ENCODE measurements at places on chromosomes 11 and 22.

GRCh38 chr11:117876059-117876340 lies 458 bp downstream of the FXYD6 start:
- no peak for DNase-seq

DNA sequence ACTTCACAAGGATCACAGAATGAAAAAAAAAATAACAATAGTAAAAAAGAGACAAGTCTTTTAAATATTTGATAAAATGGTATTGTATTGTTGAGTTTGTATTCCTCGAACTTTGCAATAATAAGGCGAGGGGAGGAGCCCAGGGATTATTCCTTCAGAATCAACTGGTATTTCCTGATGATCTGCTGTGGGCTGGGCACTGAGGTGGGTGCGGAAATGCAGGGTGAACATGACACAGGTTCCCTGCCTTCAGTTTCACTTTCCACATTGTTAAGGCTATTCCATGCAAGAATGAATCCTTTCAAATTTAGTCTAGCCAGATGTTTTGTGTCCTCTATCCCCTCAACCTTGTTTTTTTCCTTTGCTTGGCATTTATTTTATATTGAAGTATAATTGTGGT lies 2.1 kb upstream of the EIF3M start:
- DNase-seq, result no peak

GRCh38 chr11:106022795-106023275 lies 795 bp upstream of the MSANTD4 start:
- no peak for DNase-seq

DNA sequence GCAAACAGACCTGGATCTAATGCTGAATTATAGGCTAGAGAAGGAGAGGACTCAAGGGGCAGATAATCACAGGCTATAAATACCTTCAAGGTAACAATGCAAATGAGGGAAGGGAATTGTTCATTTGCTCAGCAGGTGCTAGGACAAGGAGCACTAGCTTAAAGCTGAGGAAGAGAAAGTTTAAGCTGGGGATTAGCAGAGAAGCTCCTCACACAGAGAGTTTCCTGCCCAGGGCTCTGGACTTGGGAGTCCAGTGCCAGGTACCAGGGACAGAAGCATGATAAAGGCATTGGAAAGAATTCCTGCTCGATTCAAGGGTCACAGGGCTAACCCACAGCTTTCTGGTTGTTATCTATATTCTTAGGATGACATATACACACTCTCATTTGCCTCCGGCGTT lies 509.9 kb downstream of the NTM start:
- DNase-seq, result no peak

- no peak for DNase-seq
Measured at GRCh38 chr22:41397143-41397811, 15.5 kb downstream of the TEF start.

GRCh38 chr11:74141241-74141695 lies 29.5 kb downstream of the C2CD3 start:
- DNase-seq, result no peak

- no peak for DNase-seq
Measured at GRCh38 chr11:101444164-101444563, 139.6 kb downstream of the TRPC6 start.

DNA sequence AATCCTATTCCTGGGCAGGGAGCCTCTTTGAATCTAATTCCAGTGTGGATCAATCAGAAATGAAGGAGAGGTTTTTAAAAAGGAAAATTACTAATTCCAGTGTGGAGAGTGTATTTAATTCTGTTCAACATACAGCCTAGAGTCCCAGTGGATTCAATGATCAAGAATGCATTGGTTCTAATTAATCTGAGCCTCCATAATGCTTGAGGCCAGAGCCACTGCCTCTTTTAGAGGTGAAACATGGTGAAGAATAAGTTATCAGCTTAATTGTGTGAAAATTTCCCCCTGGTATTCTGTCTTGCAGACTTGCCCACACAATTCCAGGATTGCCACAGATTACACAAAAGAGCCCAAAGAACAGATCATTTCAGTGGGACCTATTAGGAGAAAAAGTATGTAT lies 87.7 kb downstream of the TECTA start:
- DNase-seq, result no peak

GRCh38 chr11:128328955-128329551 lies 258.3 kb downstream of the ETS1 start:
- DNase-seq, result no peak

GRCh38 chr11:82703796-82704195 lies 29.9 kb downstream of the FAM181B start:
- DNase-seq, result no peak

- no peak for DNase-seq
Measured at GRCh38 chr11:101618709-101619108, 34.9 kb upstream of the TRPC6 start.

DNA sequence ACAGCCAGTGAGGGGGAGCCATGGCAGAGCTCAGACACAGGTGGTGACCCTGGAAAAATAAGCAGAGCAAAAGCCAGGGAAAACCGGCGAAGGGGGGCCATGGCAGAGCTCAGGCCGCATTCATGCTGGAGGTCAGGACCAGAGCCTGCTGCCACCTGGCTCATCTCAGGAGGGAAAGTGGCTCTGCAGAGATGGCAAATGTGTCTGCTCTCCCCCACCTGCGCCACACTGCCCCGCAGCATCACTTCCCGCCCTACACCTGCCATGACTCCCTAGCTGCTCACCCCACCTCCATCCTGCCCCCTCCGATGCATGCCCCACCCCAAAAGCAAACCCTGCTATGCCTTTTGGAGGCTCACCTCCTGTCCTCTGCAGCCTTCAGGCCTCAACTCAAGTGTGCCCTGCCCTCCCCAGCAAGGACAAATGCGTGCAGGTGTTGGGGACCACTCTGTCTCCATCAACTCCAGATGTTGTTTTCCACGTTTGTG lies 123.2 kb upstream of the FGF3 start:
- no peak for DNase-seq

- no peak for DNase-seq
Measured at GRCh38 chr11:9943386-9944110, 279.7 kb downstream of the SWAP70 start.

GRCh38 chr11:58675334-58676155 lies 53.1 kb downstream of the CNTF start:
- peak; percentile 80 for DNase-seq

DNA sequence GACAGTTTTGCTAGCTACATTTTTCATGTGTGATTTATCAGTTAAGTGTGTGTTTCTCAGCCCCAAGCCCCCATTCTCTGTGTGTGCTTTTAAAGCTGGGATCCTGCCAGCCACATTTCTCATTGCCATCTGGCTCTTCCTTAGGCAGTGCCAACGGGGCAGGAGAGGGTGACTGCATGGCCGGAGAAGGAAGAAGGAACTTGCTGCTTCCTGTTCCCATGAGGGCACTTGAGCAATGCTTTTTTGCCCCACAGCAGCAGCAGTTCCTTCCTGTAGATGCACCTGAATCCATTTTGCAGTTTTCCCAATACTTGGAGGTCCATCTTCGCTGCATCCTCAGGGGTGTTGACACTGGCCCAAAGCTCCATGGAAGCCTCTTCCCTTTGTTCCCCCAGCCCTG lies 37.5 kb downstream of the TNRC6B start:
- DNase-seq, result no peak

- DNase-seq, result no peak
Measured at GRCh38 chr11:129842138-129842537, 26.5 kb downstream of the TMEM45B start.

Data from HEK293T (cell line).